ENCODE measurements at places on chromosomes 5 and 9.

- no peak for DNase-seq
These were observed 199.6 kb downstream of the SYK start for GRCh38 chr9:91001146-91001611.

GRCh38 chr5:26847041-26847736 lies 191.2 kb downstream of the CDH9 start:
- DNase-seq, result no peak

GRCh38 chr5:142982821-142983200 lies 212.6 kb downstream of the ARHGAP26 start:
- DNase-seq, result no peak

DNA sequence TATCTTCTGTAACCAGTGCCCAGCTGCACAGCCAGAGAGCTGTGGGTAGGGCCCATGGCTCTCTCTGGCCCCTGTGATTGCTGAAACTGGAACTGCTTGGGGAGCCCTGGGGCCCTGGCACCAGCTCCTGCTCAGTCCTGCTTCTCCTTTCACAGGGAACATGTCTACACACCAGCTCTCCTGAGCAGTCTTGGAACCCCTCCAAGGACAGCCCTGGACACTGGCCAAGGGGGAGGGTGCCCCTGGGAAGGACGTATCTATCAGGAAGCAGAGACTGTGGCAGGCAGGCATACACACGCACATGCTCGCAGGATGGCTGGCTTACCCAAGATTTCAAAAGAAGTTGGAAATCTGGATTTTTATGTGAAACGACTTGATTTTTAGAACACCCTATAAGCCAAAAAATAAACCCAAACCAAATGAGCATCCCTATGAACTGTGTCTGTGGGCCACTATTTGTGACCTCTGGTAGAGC lies 8.8 kb upstream of the TRAF1 start:
- DNase-seq, result no peak
